Suppressor macrophage (primary cell): ENCODE measurements at places on chromosomes 16 and 17.

DNA sequence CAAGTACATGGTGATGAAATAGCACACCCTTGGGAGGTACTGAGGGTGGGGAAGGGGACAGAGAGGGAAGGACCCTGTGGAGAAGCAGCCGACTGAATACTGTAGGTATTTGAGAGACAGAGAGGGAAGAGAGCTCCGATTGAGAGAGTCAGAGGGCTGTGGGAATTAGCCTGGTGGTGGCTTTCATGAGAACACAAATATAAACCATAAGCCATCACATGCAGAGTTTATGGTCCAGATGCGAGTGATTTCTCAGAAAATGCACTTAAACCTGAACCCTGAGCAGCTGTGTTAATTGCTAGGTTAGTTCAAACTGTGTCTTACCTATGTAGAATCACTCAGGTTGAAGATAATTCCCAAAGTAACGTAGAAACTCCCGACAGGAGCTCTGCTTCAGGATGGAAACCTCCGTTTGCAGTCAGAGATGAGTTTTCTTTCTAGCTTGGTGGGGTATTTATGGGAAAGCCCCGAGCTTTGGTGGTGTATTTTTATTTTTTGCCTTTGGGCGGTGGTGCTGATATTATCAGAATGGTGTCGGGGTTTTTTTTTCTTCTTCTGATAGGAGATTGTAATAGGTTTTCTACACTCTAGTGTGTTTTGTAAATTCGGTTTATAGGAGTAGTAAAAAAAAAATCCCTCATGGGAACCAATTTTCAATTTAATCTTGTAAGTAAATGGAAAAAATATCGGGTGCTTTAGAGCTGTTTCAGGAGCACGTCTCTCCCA, 184.9 kb upstream of the CACNG5 start:
- no peak for DNase-seq

- no peak for DNase-seq
Measured at GRCh38 chr17:28738680-28739384, 5.0 kb upstream of the TRAF4 start.

GRCh38 chr17:64028874-64029464, 8.5 kb upstream of the ICAM2 start:
- peak; percentile 83 for DNase-seq

DNA sequence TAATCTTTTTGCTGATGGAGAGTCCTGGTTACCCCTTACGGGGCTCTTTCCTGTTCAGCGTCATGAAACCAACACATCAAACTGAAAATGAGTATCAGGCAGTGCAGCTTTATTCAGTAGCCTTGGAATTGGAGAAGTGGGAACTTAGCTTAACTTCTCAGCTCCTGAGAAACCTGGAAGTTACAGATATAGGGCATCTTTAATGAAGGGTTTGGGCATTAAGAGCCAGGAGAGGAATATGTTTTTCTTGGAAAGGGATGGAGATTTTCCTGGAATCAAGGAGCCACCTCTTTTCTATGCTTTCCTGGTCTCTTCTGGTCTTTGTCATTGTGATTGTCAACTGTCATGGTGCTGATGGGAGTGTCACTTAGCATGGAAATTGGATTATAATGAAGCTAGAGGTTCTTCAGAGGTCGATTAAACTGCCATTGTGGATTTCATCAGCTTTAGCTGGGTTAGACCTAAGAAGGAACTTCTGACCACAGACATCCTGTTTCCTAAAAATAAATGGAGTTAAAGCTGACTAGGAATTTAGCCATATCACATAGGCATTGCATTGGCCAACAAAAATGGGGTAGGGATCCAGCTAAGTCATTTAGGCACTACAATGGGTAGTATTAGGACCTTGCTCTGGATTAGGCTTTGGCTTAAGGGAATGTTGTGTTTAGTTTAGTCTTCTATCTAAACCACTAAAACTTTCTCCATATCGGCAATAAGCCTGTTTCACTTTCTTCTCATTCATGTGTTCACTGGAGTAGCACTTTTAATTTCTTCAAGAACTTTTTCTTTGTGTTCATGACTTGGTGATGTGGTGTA, 186.4 kb downstream of the BCAS3 start:
- DNase-seq, result peak; percentile 52

DNA sequence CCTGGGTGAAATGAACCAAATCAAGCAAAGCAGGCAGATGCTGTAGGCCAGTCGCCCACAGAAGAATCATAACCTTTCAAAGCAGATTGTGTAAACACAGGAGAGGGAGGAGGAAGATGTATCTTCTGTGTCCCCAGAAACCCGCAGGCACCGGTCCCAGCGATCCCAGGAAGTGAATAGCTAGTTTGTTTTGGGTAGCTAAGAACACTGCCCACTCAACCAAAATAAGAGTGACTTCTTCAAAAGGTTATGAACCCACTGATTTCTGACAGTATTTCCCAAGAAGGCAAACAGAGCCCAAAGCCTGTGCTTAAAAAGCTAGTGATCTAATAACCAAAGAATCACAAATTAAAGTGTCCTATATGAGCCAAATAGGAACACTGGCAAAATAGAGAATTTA, 67.8 kb downstream of the GRIN2A start:
- DNase-seq, result no peak

GRCh38 chr16:69793526-69793925, 31.4 kb downstream of the WWP2 start:
- DNase-seq, result peak; percentile 42
